ENCODE measurements at places on chromosomes 13 and 19. TPM values are rescaled to one million over a fixed set of nuclear protein-coding genes. Genes with fewer than 3 reads are reported as not detected.

Gene CLEC17A
- polyA plus RNA-seq: not detected

Gene RFPL4AL1
- not detected for polyA plus RNA-seq

Gene ZNF69
- polyA plus RNA-seq: 2.6 TPM

Gene ZNF578
- polyA plus RNA-seq: 3.0 TPM

Gene ACP4
- not detected for polyA plus RNA-seq

Gene TEX29
- not detected for polyA plus RNA-seq

Gene KRTDAP
- not detected for polyA plus RNA-seq
